ENCODE measurements at places on chromosomes 5 and 9.

- DNase-seq, result no peak
Measured at GRCh38 chr5:145118611-145119010, 716.5 kb downstream of the PRELID2 start.

DNA sequence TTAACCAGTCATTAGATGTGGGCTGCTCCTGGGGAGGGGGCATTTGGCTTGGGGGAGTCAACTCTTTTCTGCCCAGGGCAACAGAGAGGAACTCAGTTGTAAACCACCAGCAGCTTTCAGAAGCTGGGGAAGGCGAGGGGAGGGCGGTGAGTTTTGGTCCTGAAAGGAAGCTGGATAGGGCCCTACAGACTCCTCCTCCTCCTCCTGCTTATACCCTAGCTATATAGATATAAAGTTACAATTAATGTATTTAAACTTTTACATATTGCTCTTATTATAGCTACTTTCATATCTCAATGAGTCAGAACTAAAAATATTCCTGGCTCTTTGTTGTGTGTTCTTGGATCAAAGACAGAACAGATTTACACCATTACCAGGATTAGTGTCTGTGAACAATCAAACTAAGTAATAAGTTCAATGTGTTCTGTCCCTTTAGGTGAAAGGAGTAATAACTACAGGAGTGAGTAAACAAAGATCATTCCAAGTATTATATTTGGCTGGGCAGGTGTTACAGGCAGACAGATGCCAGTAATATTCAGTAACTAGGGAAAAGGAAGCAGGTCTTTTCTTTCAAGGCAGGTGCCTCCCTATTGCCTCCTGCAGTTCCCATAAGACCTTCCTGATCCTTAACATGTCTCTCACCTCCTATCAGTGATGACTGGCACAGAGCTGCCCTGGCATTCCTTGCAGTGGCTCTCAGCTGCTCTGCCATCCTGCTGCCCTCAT, 20.5 kb upstream of the VPS13A start:
- no peak for DNase-seq

- DNase-seq, result no peak
Measured at GRCh38 chr5:175230299-175230698, 213.7 kb downstream of the DRD1 start.

DNA sequence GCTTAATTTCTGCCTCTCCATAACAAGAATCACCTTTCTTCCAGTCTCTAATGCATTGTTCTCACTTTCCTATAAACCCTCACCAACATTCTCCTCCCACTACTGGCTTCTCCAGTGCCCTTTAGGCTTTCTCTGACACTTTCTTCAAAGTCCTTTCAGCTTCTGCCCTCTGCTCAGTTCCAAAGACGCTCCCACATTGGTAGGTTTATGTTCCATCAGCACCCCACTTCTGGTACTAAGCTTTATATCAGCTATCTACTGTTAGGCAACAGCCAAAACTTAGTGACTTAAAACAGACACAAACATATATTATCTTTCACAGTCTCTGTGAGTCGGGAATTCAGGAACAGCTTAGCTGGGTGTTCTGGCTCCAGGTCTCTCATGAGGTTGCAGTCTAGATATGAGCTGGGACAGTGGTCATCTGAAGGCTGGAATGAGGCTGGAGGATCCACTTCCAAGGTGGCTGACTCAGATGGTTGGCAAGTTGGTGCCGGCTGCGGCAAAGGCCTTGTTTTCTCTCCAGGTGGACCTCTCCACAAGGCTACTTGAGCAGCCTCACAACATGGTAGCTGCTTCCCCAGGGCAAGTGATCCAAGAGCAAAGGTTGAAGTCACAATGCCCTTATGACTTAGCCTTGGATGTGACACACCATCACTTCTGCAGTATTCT, 37.4 kb downstream of the BOD1 start:
- no peak for DNase-seq

GRCh38 chr5:68021227-68021626, 194.3 kb upstream of the PIK3R1 start:
- no peak for DNase-seq

- no peak for DNase-seq
Measured at GRCh38 chr9:129166623-129167557, 11.2 kb downstream of the IER5L start.

DNA sequence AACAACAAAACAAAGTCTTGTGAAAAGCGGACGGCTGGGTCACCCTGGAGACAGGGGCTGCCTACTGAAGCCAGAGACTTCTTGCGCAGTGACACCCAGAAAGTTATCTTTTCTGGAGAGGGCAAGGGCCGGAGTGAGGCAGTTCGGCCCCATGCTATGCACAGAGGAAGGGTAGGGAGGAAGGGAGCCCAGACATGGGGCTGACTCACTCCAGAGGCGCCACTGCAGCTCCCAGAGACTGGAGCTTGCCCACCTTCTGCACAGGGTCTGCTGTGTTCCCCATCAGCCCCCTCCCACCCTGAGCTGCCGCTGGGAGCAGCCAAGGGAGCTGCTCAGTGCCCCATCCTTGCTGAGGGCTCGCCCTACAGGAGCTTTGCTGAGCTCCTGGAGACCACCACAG, 13.3 kb downstream of the SLC6A3 start:
- DNase-seq, result no peak

- DNase-seq, result no peak
Measured at GRCh38 chr5:82019342-82020138, 47.7 kb downstream of the ATG10 start.

DNA sequence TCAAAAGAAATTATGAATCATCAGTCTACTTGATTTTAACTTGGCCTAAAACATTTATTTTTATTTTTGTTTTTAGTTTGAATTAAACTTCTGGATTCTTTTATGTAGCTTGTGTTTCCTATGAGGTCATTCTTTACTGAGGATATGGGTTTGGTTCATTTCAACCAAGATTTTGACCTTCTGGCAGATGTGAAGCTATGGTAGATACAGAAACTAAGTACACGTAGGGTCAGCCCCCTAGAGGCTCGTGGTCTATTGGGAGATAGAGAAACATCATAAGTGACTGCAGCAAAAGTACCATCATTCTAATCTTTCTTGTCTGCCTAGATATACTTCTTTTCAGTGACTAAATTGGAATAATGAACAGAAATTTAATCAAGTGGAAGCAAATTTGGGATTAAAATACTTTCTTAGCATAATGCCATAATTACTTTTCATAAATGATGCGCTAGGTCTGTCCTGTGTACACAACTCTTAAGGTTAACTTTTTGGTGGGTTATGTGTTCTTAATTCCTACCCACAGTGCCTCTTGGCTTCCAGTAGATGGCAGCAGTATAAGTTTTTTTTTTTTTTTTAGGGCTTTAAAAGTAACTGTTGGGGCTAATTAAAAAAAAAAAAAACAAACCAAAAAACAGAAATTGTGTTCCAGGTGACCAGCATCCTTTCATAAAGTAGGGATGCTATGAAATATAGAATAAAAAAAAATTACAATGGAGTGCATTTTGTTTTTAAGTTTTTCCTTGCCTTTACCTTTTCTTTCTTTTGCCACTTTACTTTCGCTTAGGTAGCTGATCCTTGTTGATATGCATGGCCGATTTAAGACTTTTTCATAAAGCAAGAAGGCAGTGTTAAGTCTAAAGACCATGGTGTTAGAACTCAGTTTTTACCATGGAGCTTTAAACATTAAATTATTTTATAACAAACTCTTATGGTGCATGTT, 49.9 kb downstream of the LRRTM2 start:
- no peak for DNase-seq

DNA sequence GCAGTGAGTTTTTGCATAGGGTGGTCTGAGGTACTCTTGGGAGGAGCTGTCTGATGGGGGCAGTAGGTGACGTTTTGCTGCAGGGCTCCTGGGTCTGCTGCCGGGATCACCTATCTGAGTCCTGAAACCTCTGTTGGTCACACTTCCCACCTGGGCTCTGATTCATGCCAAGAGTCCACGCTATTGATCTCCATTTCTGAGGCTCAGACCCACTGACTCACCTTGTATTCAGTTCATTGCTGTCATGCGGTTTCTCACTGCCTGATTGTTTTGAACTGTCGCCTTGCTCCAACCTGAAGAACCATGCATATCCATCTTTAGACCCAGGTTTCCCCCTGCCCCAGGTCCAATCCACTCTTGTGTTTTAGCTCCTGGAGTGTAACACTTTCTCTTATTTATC, 101.3 kb downstream of the NPR3 start:
- DNase-seq, result no peak
